Esophagus mucosa (tissue), 1 donor: ENCODE measurements at places on chromosomes 6 and 20.
A peak's percentile ranks its signal among the peaks of the same experiment; 100 is the strongest.

GRCh38 chr20:3798908-3799248 lies 2.8 kb downstream of the CDC25B start:
- ATAC-seq: no peak

- no peak for ATAC-seq
These were observed 181.3 kb upstream of the KCNG1 start for GRCh38 chr20:51204051-51204715.

DNA sequence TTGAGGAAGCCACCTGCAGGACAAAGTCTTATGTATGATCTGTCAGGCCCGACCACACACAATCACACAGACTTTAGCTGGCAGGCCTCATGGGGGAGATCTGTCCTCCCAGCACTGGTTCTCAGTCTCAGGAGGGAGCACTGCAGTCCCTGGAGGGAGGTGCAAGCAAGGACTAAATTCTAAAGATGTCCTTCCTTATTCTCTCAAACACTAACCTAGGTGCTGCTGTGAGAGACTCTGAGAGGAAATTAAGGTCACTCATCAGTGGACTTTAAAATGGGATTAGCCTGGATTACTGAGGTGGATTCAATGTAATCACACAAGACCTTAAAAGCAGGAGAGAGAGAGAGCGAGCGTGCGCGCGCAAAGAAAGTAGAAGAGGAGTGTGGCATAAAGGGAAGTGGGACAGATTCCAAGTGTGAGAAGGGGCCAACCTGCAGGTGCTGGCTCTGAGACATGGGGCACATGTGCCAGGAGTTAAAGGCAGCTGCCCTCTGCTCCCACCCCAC lies 14.3 kb downstream of the GLO1 start:
- ATAC-seq: no peak

- ATAC-seq: no peak
These were observed 1424.6 kb upstream of the ADGRB3 start for GRCh38 chr6:67210450-67210849.

GRCh38 chr6:129543981-129544380 lies 166.0 kb downstream of the ARHGAP18 start:
- ATAC-seq: no peak

DNA sequence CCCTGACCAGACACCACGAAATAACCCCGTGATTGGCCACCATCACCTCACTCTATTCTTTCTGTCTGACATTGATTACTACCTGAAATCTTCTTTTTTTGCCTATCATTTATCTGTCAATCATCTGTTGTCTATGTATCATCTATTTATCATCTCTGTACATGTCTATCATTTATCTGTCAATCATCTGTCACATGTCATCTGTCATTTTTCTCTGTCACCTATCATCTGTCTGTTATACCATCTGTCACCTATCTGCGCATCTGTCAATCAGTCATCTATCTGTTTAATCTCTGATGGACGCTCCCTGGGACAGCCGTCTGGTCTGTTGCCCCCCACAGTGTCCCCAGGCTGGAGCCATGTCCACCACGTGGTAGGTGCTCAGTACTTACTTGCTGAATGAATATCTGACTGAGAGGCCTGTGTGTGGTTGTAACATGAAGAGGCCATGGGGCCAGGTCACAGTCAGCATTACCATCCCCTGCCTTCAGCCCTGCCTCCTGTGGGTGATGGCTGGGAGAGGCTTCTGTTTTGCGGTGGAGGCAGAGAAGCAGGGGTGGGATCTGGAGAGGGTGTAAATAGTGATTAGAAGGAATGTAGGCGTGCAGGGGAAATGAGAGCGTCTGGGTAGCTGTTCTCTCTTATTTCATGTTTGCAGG lies 302.7 kb downstream of the QKI start:
- ATAC-seq: no peak

DNA sequence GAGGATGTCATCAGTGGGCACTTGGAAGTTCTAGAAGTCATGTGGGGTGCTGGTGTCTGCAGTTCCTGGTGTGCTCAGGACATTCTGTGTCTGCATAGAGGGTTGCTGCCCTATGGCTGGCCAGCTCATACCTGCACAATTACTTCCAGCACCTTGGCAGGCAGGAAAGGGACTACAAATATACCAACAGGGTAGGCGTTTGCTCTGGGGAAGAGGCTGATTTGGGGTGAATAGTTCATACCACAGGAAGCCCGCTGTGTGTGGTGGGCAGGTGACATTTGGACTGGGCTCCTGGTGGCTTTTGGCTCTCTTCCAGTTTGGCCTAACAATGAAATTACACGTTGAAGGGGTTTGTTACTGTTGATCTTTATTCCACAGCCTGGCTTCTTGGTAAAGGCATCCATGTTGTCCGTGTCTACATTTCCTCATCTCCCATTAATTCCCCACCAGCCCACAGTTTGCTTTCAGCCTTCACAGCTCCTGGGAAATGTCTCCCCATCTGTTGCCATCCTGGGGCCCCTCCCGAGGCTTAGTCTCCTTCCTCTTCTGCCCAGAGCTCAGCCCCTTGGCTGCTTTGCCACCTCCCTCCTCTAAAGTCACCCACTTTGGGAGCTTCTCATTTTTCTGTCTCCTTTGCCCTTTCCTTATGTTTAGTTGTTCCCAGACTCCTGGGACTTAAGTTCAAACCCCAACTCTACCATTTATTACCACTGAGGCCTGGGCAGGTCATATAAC lies 88.1 kb downstream of the RSPH3 start:
- ATAC-seq: peak; percentile 52

GRCh38 chr20:31984981-31985471 lies 17.1 kb downstream of the XKR7 start:
- ATAC-seq: no peak

- ATAC-seq: no peak
These were observed 207.2 kb upstream of the KCNQ5 start for GRCh38 chr6:72414657-72415056.

GRCh38 chr6:107574856-107575255 lies 84.9 kb downstream of the SOBP start:
- no peak for ATAC-seq

DNA sequence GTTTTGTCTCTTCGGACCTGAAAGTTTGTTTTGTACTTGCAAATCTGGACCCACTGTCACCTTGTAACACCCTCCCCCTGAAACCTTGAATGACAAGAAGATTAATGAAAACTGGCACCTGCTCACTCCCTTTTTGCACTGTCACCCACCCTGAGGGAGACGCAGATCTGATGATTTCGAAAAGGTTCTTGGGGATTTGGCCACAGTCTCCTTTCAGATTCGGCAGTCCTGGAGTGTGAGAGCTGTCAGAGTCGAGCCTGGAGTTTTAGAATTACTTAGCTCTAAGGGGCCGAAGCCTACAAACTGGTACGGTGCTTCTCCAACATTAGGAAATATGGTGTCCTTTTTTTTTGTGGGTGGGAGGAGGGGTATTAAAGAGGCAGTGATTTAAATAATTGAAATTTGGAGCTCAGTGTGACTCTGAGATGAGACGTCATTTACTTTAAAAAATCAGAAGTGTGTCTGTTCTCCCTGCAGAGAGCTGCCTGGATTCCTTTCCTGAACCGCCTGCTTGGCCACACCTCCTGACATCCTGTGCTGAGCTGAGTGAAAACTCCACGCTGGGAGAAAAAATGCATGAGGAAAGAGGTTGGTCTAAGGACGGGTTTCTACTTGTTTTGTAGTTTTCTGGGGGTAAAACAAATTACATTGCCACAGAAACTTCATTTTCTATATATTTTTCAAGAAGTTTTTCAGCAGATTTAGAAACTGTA lies 447.0 kb upstream of the CDH4 start:
- no peak for ATAC-seq

GRCh38 chr6:114170372-114170771 lies 172.5 kb downstream of the HS3ST5 start:
- ATAC-seq: no peak

DNA sequence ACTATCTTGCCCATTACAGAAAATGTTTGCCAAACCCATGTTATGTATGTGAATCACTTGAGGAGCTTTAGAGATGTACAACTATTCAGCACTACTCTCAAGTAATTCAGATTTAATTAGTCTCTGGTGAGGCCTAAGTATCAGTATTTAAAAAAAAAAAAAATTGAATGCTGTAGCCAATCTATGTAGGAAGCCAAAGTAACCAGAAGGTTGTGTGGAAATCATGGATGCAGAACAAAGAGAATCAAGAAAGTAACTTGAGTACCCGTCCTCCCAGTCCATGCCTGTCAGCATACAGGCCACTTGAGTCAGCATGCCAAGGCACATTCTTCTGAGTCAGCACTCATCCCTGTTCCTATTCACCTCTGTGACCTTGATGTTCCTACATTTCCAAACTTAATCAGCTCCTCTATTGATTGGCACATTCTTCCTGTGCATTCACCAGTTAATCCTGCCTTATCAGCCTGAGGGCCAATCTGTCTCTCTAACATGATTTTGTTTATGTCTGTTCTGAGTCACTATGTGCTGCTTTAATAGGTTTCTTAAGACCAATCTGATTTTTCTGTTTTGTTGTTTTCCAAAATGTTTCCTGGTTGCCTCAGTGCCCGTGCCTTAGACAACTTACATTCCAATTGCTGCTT lies 165.6 kb downstream of the KCNQ5 start:
- peak; percentile 99 for ATAC-seq

- ATAC-seq: peak; percentile 62
These were observed 780 bp downstream of the ARMC12 start for GRCh38 chr6:35737413-35738211.

DNA sequence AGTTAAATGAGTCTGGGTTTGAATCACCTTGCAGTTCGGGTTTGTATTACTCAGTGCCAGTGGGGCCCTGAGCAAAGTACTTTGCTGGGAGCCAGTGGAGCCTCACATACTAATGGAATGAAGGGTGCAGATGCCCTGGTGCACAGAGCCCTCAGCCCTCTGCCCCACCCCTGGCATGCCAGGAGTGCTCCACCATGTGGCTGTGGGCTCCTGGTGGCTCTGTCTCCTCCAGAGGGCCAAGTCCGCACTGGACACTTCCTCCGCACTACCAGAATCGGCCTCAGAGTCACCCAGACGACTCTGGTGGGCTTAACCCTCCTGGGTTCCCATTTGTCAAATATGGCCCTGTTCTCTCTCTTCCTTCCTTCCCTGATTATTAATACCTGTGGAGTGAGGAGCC lies 94.0 kb downstream of the STK35 start:
- peak; percentile 30 for ATAC-seq

DNA sequence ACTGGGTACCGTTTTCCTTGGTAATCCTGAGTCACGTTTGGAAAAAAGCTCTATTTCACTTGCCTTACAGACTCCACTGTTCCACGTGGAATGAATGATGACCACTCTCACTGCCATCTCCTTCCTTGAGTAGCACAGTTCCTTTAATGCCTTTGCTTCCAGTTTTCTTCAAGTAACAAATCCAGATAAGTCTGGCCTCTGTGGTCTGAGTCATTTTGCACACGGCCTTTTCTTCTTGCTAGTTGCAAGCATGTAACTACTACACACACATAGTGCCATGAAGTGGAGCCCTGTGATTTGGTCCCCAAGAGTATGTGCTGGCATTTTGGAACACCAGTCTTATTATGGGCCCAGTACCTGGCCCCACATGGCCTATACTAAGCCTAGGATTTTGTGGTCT lies 182.8 kb downstream of the SASH1 start:
- no peak for ATAC-seq

- ATAC-seq: no peak
These were observed 4.8 kb upstream of the MOCS1 start for GRCh38 chr6:39938773-39939654.

GRCh38 chr6:136720045-136720770 lies 72.1 kb downstream of the MAP3K5 start:
- ATAC-seq: no peak

DNA sequence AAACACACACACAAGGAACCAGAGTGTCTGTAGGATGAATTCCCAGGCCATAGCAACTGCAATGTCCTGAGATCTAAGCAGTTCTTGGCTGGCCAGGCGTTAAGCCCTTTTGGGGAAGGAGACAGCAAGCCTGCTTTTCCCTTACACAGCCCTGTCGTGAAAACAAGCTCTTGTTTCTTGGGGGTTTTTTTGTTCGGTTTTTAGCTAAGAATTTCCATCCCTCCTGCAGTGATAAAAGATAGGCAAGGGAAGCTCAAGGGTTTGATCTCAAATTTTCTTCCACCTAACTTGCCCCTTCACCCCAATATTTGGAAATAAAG lies 1.5 kb downstream of the TNFRSF21 start:
- ATAC-seq: no peak

DNA sequence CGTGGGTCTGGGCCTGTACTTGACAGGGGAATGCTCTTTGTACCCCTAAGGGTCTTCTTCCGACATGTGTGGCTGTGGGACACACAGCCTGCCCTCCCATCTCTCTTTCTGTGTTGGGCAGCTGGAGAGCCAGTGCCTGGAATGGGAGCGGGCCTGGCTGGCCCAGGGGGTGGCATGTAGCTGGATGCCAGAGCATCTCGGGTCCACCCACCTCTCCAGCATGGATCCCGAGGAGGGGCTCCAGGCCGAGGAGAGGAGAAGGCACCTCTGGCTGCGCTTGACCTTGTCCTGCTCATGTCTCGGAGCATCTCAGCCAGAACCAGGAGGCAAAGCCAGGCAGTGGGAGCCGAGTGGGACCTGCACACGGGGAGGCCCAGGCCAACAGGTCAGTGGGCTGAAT lies 16.0 kb downstream of the CDH4 start:
- no peak for ATAC-seq

DNA sequence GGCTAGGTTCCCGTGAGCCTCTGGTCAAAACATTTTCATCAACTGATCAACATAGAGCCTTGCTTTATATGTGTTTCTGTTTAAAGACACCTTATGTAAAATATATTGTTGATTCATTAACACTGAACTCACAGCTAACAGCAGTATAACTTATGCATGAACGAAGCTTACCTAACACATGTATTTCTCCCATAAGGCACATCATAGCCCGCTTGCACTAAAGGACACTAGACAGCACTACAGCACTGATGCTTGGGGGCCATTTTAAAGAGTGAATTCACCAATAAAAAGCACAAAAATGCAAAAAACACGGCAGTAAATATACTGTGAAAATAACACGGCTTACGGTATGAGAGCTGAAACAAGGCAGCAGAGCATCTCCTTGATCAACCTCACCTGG lies 4.0 kb downstream of the FLOT1 start:
- no peak for ATAC-seq

- ATAC-seq: no peak
These were observed 216.5 kb upstream of the FLRT3 start for GRCh38 chr20:14553774-14554534.

GRCh38 chr6:93819189-93819588 lies 399.8 kb upstream of the EPHA7 start:
- no peak for ATAC-seq
